ENCODE measurements at places on chromosomes 5 and 9.

- DNase-seq: no peak
These were observed 75.7 kb upstream of the OR2K2 start for GRCh38 chr9:111405701-111406100.

DNA sequence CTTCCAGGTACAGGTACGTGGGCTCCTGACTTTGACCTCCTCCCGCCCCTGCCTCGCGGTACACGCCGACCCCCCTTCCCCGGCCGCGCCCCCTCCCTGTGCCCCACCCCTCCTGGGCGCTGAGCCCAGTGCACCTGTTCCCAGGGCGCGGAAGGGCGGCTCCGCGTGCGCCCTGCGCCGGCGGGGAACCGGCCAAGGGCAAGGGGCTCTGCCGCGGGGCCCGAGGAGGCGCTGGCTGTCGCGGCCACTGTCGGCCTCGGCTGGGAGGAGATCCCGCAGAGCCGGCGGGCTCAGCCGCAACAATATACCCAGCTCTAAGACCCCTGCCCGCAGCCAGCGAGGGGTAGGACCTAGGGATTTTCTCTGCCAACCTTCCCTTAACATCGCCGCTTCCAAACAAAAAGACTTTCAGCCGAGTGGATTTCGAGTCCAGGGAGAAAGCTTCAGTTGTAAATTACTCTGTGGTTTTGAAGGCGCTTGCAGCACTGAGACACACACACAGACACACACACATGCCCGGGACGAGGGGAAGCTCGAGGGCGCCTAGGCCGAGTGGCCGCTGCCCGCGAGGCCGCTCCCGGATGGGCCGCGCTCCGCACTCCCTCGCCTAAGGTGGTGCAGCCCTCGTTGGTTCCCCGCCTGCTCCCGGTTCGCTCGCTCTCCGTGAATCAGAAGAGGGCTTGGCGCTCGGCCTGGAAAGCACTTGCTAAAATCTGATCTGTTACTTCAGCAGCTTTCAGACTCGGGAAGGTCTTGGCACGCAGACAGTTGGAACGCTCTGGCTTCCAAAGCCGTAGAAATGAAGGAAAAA, 1.2 kb downstream of the FGF18 start:
- DNase-seq: no peak

- no peak for DNase-seq
These were observed 157.9 kb upstream of the RASA1 start for GRCh38 chr5:87109746-87110145.

- no peak for DNase-seq
These were observed 198.5 kb downstream of the CACNA1B start for GRCh38 chr9:138075961-138076649.

- DNase-seq: no peak
These were observed 169.7 kb downstream of the GOLPH3 start for GRCh38 chr5:32004404-32004803.

DNA sequence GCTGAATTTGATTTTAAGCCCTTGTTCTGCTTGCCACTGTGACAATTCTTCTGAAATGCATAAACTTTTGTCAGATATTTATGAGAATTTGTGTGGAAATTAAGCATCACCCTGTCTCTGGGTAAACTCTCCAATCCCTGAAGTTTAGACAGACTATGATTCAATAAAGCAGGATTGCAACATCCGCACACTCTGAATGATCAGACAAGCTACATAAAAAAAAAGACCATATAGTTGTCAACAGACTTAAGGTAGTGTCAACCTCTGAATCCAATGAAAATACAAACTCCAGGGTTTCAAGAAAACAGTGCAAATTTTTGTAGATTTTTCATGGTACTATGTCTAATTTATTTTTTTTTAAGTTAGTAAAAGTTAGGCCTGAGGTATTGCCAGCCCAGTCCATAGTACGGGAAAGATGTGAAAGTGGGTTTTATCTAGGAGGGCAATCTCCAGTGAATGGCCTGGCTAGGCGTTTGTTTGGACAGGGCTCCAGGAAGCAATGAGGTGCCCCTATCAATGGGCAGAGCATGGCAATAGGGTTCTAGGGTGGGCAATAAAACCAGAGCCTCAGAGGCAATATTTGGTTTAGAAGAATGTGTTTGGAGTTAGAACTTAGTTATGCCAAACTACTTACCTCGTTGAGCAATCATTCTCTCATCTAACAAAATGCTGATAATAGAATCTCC, 762.6 kb upstream of the SEMA6A start:
- DNase-seq: no peak

DNA sequence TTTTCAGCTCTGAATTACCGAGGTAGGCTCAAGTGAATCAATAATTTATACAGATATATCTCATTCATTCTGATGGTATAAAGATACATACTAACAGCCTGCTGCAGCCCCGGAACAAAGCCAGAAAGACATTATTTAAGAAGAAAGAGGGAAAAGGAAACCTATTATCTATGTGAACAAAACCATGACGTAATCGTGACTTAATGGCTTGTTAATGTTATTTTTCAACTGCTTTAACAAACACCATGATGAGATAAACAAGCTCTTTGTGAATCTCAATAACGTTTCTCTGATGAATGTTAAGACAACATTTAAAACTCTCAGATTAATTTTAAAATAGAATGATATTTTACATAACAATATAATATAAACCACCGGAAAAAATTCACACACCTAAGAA, 237.1 kb downstream of the SLF1 start:
- no peak for DNase-seq

GRCh38 chr5:147690595-147690994, 91.9 kb downstream of the JAKMIP2 start:
- DNase-seq: no peak

- DNase-seq: no peak
These were observed 721 bp downstream of the GIN1 start for GRCh38 chr5:103119070-103119764.

DNA sequence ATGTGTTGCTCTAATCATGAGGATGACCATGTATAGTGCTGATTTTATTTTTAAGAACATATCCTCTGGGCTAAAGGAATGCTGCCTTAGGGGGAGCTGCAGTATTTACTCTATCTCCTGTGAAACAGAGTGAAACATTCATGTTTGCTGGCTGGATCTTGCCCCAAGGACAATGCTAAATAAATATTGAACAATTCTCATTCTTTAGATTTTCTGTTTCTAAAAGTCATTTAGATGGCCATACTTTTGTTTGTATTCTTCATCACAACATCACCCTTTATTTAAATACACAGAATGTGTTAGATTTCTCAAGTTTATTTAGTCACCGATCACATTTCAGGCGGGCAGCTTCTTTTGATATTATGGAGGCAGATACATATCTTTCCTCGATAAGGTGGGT, 103.3 kb downstream of the ARHGEF28 start:
- no peak for DNase-seq

GRCh38 chr9:136133191-136133958, 14.7 kb upstream of the TMEM250 start:
- DNase-seq: no peak

GRCh38 chr5:159240301-159240870, 22.7 kb upstream of the UBLCP1 start:
- no peak for DNase-seq

- no peak for DNase-seq
These were observed 37.4 kb downstream of the UNC5A start for GRCh38 chr5:176847726-176848290.

GRCh38 chr5:95697781-95698681, 15.2 kb upstream of the SPATA9 start:
- no peak for DNase-seq

- no peak for DNase-seq
These were observed 31.6 kb downstream of the RGMB start for GRCh38 chr5:98805070-98805469.

GRCh38 chr5:119895066-119895465, 265.7 kb downstream of the FAM170A start:
- DNase-seq: no peak

DNA sequence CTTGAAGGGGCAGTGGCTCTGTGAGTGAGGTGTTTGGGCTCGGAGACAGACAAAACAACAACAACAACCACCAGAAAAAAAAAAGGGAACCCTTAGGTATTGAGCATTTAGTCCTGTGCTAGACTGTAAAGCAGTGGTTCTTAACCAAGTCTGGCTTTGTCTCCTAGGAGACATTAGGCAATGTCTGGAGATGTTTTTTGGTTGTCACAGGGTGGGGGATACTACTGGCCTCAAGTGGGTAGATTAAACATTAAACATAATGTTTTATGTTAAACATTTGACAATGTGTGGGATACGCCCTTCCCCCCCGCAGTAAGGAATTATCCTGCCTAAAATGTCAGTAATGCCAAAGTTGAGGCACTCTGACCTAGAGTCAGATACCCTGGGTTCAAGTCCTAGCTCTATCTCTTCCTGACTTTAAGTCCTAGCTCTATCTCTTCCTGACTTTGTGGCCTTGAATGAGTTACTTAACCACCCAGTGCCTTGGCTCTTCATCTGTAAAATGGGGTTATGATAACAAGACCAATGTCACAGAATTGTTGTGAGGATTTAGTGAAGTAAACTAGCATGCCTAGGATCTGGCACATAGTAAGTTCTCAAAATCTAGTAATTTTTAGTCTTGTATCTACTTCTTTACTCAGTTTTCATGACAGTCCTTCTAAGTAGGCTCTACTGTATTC, 1.8 kb downstream of the TRIM32 start:
- DNase-seq: no peak

- DNase-seq: peak; percentile 0
These were observed 1173.4 kb upstream of the ACO1 start for GRCh38 chr9:31210978-31211570.

- no peak for DNase-seq
These were observed 781 bp downstream of the FOXD1 start for GRCh38 chr5:73447530-73448462.

DNA sequence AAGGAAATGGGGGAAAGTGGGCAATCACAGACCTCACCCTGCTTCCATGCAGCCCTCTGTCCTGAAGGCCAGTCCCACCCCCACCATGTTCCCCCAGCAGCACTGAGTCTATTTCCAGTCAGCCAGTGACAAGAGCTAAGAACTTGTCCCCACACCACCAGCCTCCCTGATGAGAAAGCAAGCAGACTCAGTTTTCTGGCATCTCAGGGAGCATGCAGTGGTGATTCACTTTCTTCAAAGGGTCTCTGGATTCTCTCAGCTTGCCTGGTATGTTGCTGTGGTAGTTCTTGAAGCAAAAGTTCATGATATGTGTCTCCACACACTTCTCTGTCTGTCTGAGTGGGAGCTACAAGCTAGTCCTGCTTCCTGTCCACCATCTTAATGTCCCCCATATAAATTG, 799.9 kb upstream of the TYRP1 start:
- no peak for DNase-seq

DNA sequence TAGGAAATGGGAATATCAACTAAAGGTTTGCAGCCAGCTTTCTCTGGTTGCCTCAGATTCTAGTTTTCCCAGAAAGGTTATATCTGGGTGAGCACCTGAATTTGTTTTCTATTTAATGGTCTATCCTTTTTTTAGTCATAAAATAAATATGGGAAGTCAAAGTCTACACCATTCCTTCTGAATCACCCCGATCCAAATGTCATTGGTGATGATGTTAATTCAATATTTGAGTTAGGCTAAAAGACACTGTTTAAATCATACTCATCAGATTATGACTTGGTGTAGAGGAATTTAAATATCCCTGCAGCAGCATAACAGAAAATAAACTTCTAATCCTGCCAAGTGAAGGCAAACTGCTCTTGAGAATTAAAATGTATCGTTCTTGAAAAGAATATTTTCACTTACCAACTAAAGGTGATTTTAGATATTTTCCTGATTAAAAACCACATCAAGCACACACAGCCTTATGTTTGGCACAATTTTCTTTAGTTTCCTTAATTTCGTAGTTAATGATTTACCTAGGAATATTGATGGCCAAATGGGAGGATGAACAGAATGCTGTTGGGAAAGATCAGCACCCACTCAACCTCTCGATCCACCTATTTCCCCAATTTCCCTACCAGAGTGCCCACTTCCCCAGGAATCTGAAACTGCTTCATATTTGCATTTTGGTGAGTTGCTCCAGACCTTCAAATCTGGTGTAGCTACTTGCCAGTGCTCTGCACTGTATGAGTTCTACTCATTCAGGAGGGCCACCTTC, 103.1 kb upstream of the TSLP start:
- no peak for DNase-seq

DNA sequence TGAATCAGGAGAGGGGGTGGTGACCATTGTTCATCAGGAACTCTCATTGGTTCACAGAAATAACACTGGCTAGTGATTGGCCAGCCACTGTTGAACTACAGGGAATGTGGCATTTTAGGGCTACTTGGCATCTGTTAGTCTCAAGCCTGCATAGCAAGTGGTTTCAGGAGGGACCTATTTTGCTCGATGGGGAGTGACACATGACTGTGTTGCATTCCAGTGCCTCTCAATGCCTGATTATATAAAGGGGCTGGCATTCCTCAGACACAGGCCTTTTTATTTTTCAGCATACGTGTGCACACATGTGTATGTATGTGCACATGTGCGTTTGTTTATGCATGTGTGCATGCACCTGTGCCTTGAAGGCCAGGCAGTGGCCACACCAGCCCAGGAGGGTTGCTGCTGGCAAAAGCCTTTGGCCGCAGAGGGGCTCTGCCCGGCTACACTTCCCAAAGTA, 23.2 kb downstream of the FGD3 start:
- DNase-seq: no peak

DNA sequence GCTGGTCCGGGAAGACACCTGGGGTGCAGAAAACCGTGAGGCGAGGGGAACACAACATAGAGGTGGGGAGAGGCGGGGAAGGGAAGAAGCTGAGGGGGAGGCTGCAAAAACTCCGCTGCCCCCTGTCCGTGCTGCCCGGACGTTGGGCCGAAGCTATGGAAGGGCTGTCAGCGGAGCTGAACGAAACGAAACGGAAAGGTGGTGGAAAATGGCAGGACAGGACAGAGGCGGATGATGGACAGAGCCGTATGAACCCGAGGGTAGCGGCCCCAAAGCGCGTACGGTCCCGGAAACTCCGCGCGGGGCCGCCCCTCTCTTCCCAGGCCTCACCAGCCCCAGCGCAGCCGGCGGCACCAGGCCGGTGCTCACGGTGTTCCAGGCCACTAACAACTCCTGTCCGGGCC, 272 bp downstream of the ANAPC2 start:
- no peak for DNase-seq

- DNase-seq: no peak
These were observed 17.9 kb downstream of the FGD3 start for GRCh38 chr9:92965061-92965758.

DNA sequence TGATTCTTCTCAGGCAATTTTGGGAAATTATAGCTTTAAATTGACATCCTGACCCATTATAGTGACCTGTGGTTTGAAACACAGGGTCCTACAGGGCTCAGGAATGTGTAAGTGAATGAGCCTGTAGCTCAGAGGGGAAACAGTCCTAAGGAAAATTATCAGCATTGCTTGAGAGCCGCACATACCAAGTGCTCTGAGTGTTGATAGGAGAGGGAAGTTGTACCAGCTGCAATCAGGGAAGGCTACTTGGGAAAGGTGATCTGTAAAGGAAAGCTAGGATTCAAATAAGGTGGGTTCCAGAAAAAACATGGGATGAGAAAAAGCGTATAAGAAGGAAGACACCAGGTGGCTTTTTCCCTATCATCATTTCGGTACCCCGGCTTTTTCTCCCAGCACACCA, 4.4 kb upstream of the SLC25A51 start:
- no peak for DNase-seq

DNA sequence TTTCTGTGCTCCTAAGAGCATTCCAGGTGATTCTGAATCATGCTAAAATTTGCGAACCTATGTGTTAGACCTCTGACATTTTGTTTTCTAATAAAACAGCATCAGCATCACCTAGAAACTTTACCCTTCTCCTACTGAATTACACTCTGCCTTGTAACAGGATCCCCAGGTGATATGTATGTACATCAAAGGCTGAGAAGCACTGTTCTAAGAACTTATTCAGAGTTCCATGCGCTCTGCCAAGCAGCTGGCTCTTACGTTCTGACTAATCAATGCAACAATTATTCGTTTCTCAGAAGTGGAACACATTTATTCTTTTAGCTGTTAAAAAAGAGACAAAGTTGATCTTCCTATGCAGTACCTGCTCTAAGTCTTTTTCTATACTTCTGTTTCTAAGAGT, 228.6 kb downstream of the SLF1 start:
- no peak for DNase-seq

Data from stimulated activated CD4-positive, alpha-beta T cell treated with anti-CD3 and anti-CD28 coated beads, Interleukin-12 subunit alpha, Interleukin-12 subunit beta, amount 100 ng/mL, for 24 hours (primary cell).